ENCODE measurements at places on chromosomes 7 and 10.
A peak's percentile ranks its signal among the peaks of the same experiment; 100 is the strongest.

- no peak for DNase-seq
Measured at GRCh38 chr7:5824297-5824610, 42.8 kb upstream of the RNF216 start.

DNA sequence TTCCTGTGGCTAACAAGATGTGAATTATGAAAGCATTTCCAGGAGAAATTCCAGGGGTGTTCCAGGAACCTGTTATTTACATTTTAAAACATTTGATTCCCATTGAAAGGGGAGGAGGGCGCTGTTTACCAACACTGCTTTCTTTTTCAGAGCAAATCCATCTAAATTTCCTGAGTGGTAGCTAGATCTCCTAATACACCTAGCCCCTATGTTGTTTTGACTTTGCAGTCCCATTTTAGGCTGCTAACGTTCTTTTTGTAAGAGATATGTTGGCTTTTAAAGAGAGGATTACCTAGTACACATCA lies 130.8 kb downstream of the TCF7L2 start:
- no peak for DNase-seq

DNA sequence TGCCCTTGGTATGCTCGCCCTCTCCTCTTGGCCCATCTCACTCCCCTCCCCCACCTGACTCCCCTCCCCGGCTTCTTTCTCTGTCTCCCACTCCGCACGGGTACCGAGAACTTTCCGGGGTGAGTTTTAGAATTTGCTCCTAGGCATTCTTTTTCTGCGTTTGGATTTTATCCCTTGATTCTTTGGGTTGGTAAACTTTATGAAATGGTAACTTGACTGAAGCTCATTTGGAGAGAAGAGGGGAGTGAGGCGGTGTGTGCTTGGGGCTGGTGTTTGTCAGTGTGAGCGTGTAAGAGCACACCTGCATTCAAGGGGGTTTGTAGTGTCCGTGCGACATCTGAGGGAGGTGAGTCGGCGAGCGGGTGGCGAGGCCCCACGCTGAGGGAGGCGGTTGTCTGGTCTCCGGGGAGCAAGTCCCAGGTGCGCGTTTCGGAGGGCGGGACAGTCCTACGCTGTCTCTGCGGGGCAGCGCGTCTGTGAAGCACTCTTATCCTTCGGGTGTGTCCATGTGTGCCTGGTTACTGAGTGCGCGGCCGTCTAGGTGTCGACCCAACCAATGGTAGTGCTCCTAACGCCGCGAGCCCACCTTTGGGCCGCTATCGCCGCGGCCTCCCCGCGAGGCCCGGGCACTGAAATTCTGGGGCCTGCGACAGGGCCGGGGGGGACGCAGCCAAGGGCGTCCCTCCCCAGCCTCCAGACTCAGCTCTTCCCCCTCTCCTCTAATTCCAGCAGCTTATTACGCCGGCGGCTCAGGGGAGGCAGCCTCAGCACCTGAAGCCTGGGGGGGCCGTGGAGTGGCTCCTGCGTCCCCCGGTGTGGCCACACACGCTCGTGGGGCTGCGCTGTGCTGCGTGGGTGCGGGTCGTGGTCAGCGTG lies 2.6 kb upstream of the ZNF503 start:
- DNase-seq, result no peak

- no peak for DNase-seq
Measured at GRCh38 chr7:98265841-98266271, 13.8 kb upstream of the TECPR1 start.

GRCh38 chr7:106588422-106589197 lies 72.3 kb downstream of the CCDC71L start:
- no peak for DNase-seq

DNA sequence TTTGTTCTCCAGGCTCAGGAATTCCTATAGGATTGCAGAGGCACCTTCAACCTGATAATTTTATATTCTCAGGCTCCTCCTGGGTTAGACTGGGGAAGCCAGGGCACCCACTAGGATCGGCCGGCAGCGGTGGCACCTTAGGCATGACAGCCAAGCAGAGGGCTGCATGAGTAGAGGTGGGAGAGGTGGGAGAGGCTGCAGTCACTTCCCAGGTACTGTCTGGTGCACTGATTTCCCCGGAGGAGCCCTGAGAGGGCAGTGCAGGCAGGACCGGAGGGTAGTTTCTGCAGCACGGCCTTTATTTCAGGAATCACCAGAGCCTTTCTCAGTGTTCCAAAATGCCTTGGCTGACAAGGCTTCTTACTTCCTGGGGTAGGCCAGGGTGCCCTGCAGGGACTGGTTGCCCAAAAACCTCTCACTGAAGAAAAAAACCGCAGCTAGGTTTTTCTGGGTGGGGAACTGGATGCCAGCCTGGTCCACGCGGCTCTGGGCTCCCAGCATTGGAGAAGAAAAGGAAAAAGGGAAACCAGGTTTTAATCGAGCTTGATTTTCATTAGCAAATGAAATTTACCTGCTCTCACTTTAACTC lies 3.6 kb upstream of the HOXA13 start:
- no peak for DNase-seq

- no peak for DNase-seq
Measured at GRCh38 chr10:94043431-94043990, 49.8 kb downstream of the PLCE1 start.

DNA sequence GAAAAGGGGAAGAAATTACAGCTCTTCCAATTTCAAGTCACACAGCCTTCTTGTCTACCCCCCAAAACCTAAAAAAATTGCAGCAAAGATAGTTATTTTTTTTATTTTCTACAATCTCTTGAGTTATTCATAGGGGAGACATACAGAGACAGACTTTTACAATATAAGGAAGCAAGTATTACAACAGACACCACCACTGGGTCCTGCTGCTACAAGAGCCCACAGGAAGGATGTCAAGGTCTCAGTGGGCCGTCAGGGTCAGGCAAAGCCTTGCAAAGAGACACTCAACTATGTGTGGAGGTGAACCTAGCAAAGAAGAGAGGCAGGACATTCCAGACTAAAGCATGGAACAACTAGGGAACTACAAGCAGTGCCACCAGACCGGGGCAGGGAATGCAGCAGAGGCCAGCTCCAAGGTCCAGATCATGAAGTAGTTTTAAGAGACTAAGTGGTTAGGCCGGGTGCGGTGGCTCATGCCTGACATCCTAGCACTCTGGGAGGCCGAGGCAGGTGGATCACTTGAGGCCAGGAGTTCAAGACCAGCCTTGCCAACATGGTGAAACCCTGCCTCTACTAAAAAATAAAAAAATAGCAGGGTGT lies 28.2 kb upstream of the ZCCHC24 start:
- no peak for DNase-seq

DNA sequence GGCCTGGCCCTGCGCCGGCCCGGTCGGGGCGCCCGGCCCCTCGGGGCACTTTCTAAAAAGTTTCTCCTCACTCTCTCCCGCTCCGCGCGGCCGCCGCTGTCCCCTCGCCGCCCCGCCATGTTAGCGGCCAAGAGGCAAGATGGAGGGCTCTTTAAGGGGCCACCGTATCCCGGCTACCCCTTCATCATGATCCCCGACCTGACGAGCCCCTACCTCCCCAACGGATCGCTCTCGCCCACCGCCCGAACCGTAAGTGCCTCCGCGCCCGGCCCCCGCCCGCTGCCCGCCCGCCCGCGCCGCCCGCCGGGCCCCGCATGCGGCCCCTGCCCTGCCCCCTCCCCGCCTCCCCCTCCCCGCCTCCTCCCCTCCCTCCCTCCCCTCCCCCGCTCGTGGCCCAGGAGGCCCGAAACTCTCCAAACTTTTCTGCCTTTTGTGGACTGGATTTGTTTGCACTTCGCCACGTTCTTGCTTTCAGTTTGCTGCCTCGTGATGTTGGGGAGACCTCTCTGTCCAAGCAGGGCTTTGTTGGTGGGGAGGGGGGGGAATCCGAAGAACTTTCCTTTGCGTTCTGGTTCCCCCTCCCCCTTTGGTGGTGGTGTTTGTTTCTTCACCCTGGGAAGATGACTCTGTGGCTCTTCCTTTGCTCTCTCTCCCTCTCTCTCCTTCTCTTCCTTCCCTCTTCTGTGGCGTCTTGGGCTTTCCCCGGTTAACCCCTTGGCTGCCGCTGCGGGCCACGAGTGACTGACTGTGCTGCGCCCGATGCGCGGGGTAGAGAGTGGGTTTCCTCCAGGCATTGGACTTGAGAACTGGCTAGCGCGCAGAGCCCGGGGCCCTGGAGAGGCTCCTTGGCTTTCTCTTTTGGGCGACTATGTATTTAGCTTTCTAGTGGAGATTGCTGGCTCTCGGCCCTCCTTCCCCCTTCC lies 1.6 kb downstream of the TCF7L2 start:
- DNase-seq, result peak; percentile 85

GRCh38 chr10:3635211-3635671 lies 149.8 kb downstream of the KLF6 start:
- no peak for DNase-seq

DNA sequence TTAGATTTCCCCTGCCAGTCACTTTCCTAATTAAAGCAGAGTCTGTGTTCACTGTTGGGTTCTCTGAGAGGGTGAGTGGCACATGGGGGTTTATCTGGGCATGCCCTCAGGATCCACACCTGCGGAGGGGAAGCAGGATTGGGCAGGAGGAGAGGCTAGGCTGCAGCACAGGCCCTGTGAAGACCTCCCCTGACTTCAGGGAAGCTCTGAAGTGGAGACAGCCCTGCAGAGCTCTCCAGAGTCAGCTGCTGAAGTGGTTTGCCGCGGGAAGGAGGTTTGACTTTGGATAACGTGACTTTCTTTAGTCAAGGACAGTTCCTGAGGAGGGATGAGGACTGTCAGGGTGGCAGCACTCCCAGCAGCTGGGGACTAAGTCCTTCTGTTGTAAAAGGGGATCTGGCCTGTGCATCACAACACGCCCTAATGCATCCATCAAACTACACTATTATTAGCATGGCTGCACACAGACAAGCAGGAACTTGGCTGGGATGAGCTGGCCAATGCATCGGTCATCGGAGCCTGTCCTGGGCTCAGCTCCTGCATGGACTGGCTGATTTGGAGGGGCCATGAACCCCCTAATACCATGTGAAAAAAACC lies 50.9 kb upstream of the LEP start:
- no peak for DNase-seq

- no peak for DNase-seq
Measured at GRCh38 chr10:6386346-6386745, 183.6 kb downstream of the PFKFB3 start.

DNA sequence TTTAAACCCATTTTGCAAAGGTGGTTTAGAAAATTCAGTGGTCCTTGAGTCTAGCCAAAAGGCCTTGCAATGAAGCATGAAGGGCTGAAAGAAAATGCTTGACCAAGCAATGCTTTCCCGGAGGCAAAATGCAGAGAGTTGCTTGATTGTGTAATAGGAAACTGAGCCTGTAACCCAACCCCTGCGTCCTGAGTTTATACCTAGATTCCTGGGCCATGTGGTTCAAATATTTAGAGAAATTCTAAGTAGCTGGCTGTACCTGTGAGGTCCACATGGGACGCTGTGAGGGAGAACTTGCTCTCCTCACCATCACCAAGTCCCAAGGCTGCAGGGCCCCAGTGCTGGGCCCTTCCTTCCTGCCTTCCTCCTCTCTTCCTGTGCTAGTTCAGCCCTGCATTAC lies 45.7 kb downstream of the CXCL12 start:
- DNase-seq, result no peak

GRCh38 chr7:87875151-87876039 lies 765 bp downstream of the SLC25A40 start:
- DNase-seq, result no peak

- no peak for DNase-seq
Measured at GRCh38 chr10:110076559-110077318, 69.0 kb downstream of the ADD3 start.

- no peak for DNase-seq
Measured at GRCh38 chr10:89395141-89395540, 2.7 kb downstream of the IFIT1 start.

DNA sequence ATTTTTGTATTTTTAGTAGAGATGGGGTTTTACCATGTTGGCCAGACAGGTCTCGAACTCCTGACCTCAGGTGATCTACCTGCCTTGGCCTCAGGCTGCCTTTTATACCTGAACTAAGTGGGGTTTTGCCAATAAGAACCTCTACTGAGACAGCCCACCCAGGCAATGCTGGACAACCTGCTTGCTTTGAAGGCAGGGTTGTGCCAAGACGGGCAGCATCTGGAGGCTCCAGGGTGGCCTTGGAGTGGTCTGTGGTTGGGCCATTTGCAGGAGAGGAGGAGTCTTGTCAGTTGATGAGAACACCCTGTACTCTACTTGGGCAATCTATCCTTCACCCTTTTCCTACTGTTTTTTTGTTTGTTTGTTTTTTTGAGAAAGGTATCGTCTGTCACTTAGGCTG lies 75.3 kb upstream of the ZNF735 start:
- no peak for DNase-seq

DNA sequence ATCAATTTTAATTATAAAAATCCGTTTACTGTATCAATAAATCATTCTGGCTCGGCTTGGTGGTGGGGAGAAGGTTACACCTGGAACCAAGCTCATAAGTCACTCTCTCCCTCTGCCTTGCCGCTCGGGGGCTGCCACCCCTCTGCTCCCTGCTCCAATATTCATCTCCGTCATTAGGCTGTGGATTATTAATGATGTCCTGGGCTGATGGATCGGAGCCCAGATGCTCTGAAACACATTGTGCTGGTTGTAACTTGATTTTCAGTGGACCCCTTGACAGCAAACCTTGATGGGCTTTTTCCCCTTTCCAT lies 314.2 kb downstream of the PLXNA4 start:
- no peak for DNase-seq

- DNase-seq, result no peak
Measured at GRCh38 chr10:44888886-44889285, 22.3 kb upstream of the TMEM72 start.

DNA sequence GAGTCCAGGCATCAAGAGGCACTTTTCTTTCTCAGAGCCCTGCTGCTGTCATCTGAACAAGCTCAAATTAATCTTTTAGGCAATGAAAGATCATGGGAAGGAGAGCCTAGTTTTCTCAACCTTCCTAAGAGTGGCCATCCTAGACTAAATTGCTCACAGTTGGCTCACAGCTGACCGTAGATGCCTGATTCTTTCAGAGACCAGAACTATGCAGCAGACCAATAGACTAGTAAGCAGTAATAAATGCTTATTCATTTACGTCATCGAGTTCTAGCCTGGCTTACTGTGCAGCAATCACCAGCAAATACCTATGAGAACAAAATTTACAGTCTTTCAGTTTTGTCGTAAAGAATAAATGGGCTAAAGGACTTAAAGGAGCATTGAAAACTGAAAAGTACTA lies 602.9 kb upstream of the GHITM start:
- DNase-seq, result no peak

DNA sequence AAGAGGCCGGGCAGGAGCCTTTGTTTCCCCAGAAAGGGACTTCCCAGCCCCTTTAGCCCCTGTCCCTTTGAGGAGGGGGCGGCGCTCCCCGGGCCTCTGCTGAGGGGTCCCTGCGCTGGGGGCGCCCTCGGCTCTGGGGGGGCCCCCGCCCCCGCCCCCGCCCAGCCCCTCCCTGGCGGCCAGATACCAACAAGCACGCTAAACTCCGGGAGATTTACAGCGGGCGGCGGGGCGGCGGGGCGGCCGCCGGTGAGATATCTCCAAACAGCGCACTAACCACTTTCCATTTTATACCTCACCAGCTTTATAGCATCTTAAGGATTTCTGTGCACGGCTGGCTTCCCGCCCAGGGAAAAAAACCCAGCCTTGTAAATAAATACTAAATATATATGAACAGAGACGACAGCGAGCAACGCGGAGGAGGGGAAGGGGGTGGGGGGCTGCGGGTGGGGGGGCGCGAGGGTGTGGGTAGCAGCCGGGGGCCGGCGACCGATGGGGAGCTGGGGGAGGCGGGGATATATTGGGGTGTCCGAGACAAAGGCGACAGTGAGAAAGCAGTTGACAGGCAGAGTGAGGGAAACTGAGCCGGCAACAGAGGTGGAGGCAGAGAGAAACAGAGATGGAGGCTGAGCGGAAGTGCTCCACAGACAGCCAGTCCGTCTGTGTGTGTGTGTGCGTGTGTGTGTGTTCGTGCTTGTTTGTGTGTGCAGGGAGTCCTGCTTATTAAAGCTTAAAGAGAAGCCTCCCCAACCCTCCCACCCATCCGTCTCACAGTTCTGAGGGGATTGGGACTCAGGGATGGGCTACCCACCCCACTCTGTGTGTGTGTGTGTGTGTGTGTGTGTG lies 85.8 kb downstream of the HIF1AN start:
- no peak for DNase-seq
